Activated CD8-positive, alpha-beta memory T cell treated with anti-CD3 and anti-CD28 coated beads for 1 hour (primary cell): ENCODE measurements at places on chromosomes 5 and 9.

- DNase-seq: no peak
Measured at GRCh38 chr5:79845448-79846197, 145.4 kb downstream of the MTX3 start.

DNA sequence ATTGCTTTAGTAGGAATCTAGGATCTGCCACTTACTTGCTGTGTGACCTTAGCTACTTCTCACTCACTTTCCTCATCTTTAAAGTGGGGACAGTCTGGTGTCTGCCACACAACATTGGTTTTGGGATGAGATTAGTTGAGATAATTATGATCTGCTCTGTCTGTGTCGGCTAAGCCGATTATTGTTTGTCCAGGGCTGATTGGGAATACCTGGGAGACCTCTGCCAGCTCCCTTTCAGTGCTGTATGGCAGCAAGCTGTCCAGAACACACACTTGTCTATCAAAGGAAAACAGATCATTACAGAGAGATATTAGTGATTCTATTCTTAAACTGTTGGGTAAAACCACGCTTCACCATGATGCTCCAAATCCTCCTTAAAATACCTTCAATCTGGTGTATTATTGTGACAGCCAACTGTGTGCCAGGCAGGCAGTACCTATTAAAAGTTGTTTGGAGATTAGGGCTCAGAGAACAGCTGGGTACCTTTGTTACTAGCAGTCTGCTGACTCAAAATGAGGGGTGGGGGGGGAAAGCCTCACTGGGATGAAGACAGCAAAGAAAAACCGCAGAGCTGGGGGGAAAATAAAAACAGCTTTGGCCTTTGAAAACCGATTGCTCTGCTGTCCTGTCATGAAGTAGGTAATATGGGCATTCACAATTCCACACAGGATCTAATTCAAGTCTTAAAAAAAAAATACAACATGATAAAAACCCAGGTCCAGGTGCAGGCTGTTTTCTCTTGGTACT is 458.4 kb upstream of the C9orf72 start:
- DNase-seq: no peak

GRCh38 chr5:72649449-72649848 is 142.2 kb upstream of the ZNF366 start:
- DNase-seq: no peak

DNA sequence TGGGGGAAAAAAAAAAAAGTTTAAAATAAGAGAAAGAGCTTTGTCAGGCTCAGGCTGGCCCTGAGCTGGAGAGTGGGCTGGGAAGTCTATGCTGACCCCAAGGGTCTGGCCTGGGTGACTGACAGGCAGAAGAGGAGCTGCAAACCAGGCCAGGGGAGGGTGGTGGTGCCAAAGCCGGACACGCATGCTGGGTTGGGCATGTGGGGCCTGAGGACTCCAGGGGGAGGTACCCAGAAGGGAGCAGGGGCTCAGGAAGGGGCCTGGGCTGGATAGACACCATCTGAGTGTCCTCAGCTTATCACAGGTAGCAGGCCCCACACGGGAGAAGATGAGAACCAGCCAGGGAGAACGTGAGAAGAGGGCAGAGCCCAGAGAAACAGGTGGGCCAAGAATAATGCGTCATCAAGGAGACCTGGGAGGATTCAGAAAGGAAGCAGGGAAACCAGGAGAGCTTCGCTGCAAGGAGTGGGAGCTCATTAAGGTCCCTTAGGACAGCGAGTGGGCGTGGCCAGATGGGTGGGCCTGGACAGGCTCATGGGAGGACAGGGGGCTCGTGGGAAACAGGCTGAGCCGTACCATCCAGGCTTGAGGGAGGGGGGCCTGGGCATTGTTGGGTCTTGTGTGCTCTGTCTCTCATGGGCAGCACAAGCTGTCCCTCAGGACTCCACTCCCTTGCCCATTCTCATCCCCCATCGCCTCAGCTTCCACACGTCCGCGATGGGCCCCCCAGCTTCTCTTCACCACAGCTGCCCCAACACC is 16.0 kb downstream of the TMOD1 start:
- no peak for DNase-seq

GRCh38 chr9:82829818-82830217 is 233.1 kb downstream of the RASEF start:
- DNase-seq: no peak

GRCh38 chr5:57442080-57442839 is 40.4 kb downstream of the ACTBL2 start:
- DNase-seq: no peak

GRCh38 chr9:7298123-7298522 is 501.5 kb downstream of the DMAC1 start:
- no peak for DNase-seq

- DNase-seq: no peak
Measured at GRCh38 chr5:83482961-83483360, 11.4 kb downstream of the VCAN start.

DNA sequence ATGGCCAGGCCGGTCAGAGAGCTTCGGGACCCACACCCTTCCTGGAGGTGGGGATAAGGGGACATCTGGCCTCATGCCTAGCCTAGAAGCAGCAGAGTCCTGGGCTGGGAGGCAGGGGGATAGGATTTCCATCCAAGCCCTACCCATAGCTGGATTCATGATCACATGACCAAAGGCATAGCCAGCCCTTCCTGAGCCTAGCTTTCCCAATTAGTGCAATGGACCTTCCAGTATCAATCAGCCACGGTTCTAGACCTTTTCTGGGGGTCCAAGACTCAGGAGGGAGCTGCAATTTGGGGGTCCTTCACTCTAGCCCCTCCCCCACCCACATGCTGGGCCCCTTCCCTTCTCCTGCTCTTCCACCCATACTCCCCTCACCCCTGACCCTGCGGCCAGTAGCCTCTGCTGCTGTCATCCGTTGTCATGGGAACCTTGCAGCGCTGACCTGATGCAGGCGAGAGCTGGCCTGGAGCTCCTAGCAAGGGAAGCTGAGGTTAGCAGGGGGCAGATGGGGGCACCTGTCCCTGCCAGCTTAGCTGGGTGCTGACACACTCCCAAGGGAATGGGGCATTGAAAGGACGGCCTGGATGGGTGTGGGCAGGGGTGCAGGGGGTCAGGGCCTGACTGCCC is 44.6 kb downstream of the CXXC5 start:
- no peak for DNase-seq

DNA sequence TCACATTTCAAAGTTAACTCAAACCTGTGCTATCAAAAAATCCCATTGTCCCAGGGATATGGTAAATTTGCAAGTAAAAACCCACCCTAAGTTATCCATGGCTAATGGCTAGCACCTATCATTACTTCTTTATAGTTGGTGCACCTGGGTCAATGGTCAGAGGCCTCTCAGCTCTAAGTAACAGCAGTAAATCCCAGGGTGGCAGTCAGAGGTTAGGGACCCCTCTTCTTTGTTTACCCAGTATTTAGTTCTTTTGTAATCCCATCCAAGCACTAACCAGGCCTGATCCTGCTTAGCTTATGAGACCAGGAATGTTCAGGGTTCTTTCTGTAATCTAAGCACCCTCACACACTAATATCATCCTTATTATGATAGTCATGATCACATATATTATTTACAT is 52.1 kb upstream of the WWC1 start:
- DNase-seq: no peak

GRCh38 chr5:89450149-89450538 is 567.2 kb upstream of the MEF2C start:
- no peak for DNase-seq

DNA sequence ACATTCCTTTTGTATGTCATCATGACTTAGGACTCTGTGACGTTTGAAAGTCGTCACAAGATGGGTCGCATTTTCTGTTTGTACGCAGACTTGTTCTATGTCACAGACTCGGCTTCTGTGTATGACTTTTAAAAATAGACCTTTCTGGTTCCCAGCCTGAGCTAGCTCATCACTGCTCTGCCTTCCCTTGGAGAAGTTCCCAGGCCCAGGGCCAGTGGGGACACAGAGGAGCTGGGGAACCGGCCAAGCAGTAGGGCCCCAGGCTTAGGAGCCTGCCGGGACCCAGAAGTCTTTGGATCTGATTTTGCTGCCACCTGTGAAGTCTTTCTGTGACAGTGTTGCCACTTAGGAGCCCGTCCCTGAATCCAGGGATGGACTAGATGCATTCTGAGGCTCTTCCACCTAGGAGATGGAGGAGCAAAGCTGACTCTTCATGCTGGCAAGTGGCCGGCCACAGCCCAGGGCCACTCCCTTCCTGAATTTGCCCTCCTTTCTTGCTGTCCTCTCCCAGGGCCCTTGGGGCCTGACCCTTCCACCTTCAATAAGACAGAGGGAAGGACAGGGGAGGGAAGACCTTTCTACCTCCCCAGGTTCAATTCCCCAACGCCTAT is 18.1 kb upstream of the UBE2QL1 start:
- no peak for DNase-seq

DNA sequence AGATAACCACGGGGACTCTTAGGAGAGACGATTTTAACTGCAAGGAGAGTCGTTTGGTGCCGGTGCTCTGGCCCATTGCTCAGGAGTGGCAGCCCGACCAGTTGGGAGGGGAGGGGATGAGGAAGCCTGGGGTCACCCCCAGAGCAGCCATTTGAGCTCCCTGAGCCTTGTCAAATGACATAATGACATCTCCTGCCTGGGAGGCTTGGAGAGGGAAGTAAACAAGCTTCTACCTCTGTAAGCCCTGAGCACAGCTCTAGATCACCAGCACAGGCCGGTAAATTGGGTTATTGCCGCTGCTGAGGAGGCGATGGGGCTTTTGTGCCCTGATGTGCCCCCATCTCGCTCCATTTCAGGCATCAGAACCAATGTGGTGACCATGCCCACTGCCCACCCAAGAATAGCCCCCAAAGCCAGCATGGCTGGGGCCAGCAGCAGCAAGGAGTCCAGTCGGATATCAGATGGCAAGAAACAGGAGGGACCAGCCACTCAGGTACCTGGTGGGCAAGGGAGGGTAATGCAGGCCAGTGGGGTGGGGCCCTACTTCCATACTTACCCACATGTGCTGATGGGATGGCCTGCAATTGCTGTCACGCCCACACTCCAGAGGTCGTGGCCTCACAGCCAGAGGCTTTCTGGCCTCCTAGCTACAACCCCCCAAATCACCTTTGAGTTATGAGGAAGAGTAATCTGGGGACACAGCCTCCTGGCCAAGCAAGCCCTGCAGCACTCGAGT is 23.0 kb downstream of the CD74 start:
- no peak for DNase-seq

DNA sequence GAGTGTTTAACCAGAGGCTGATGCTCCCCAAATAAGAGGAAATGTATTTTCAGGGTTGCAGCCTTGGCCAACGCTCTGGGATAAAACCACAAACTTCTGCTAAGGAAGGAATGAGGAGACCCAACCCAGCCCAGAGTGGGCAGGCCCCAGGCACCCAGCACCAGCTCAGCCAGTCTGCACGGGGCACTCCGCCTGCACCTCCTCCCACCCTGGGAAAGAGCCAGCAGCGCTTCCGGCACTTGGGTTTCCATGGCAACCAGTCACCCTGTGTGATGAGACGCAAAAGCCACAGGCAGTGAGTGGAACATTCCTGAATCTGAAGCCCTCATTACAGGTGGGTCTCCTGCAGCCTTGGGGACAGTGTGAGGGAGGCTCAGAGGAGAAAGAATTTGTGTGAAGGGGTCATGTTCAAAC is 85.2 kb upstream of the ZBTB43 start:
- peak; percentile 77 for DNase-seq

- no peak for DNase-seq
Measured at GRCh38 chr5:143501310-143502044, 98.0 kb upstream of the NR3C1 start.

- no peak for DNase-seq
Measured at GRCh38 chr5:13470263-13470662, 474.2 kb downstream of the DNAH5 start.

GRCh38 chr5:82942083-82942881 is 134.9 kb downstream of the TMEM167A start:
- no peak for DNase-seq

DNA sequence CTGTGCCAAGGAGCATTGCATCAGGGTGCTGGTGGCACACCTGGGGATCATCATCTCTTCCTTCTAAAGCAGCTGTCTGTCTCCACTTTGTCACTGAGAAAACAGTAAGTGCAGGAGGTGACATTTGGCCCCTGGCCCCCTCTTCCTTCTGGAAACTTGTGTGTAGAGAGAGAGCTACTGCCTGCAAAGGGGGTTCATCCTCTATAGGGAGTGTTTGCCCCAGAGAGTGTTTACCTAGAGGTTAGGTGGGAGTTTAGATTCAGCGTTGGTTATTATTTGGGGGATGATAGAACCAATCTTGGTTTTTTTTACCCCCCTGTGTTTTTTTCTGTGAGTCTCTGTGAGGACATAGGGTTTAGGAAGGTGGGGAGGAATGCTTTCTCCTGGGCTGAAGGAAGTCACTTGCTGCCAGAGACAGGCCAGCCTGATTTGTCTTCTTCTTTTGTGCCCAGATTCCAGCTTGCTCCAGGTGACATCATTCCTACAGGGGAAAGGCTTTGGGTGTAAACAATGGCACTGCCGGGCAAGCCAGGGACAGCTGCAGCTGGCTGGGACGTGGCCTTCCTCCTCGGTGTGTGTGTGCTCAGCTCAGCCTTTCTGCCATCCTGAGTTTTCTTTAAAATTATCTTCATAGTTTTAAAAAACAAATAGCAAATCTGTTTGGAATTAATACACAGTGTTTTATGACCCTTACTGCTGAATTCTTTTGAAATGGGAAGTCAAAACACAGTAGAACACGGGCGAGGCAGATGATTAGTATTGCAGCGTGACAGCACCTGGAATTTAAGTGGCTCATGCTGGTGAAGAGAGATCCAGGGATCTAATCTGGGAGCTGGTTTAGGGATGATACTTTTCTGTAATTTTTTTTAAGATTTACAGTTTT is 24.5 kb downstream of the PRRC2B start:
- no peak for DNase-seq

GRCh38 chr5:7754997-7755596 is 95.8 kb downstream of the CFAP90 start:
- DNase-seq: no peak

DNA sequence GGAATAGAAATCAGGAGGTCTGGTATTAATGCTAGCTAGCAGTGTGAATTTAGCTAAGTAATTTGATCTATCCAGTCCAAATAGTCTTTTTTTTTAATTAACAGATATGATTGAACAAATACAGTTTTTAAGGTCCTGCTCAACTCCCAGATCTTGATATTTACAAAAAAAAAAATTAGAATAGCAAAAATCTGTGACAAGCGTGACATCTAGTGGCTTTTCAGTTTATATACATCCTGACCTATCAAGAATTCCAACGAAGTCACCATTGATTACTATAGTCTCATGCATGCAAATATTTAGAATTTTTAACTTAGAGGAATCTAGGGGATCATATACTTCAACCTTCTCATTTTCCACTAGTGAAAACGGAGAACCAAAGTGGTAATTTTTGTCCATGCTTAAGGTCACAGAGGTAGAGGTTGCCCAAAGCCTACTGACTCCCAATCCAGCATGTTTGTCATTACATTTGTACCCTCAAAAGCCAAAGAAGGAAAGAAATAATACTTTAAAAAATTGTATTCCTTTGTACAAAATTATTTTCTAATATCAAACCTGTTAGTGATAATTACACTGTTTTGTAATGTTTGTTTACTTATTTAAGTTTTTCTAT is 17.6 kb upstream of the TARS1 start:
- DNase-seq: no peak

DNA sequence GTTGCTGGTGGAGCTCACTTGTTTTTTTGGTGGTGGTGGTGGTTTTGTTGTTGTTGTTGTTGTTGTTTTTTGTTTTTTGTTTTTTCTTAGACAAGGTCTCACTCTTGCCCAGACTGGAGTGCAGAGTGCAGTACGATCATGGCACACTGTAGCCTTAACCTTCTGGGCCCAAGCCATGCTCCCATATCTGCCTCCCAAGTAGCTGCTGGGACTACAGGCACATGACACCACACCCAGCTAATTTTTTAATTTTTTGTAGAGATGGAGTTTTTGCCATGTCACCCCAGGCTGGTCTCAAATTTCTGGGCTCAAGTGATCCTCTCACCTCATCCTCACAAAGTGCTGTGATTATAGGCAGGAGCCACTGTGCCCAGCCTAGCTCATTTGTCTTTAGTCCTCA is 53.5 kb downstream of the NUP214 start:
- no peak for DNase-seq
